ENCODE measurements at places on chromosomes 3 and 15.

GRCh38 chr15:21270474-21270873 is 169.8 kb downstream of the POTEB3 start:
- DNase-seq, result no peak

- no peak for DNase-seq
Observed at GRCh38 chr3:123914829-123915228, 30.7 kb upstream of the MYLK start.

GRCh38 chr3:23867400-23867799 is 49.4 kb downstream of the NKIRAS1 start:
- no peak for DNase-seq

DNA sequence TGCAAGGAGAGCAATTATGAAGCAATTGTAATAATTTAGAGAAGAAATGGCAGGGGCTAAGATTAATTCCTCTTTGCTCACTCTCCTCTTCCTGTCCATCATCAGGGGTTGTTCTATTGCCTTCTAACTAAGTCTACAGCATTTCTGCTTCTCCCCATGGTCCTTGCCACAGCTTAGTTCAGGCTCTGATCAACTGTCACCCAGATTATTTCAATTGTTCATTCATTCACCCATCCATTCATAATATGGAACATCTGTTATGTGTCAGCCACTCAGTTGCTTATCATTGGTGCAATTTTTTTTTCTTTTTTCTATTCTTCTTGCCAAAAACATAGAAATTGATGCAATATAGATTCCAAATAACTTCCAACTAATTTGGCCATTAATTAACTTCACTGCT is 93.2 kb downstream of the CD47 start:
- DNase-seq, result no peak

- DNase-seq, result no peak
Observed at GRCh38 chr3:61645148-61645547, 83.8 kb downstream of the PTPRG start.

DNA sequence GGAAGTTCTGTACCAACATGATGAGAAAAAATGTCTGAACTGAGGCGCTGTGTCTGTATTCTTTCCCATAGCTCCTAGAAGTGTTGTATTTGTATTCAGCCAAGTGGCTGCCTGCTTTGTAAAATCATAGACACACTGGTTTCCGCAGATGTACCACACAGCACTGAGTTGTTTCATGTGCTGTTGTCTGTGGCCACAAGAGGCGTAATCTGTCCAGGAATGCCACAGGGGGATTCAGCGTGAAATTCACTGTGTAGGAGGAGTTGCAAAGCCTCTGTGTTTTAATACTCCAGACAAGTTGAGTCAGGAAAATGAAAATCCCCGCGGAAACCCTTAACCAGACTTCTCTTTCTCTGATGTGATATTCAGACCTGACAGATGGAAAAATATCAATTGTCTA is 462.2 kb downstream of the NSUN3 start:
- DNase-seq, result no peak

DNA sequence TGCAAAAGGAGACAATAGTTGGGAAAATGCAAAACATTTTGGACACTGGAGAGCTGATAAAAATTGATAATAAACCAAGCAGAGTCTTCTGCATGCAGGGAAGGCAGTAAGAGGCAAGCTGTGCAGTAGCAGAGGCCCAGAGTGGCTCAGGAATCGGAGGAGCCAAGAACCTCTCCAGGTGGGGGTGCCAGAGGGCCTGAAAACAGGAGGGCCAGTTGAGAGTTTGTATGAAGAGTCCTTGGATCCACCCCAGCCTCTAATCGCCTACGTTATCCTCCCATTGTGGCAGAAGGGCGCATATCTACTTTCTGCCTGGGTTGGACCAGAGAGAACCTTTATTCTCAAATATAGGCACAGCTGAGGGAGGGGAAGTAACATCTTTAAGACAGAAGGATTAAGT is 48.9 kb upstream of the RBP1 start:
- DNase-seq, result no peak

DNA sequence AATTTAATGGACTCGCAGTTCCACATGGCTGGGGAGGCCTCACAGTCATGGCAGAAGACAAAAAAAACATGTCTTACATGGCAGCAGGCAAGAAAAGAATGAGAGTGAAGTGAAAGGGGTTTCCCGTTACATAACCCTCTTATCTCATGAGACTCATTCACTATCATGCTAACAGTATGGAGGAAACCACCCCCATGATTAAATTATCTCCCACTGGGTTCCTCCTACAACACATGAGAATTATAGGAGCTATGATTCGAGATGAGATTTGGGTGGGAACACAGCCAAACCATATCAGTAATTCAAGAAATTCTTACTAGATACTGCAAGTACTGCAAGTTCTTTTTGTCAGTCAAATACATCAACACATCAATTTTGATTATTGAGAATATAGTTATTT is 311.4 kb upstream of the SLITRK3 start:
- DNase-seq, result no peak

DNA sequence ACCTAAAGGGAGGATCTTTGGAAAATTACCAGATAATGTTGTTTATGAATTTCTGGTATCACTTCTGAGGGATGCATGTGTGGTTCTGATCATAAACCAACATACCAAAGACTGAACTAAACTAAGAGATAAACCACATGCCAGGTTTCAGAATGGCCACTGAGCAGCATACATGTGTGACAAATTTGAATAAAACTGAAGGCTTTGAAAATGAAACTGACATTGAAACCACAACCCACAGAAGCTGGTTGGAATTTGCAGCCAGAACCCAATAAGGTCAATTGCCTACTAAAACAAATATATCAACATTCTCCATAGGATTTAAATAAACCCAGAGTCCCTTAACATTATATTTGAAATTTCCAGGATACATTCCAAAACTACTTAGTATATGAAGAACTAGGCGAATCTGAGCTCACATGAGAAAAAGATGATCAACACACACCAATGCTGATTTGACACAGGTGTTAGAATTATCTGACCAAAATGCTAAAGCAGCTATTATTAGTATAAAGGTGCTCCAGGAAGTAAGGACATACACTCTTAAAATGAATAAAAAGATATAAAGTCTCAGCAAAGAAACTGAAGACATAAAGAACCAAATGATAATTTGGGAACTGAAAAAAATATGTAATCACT is 125.0 kb downstream of the ZNF280D start:
- no peak for DNase-seq

- no peak for DNase-seq
Observed at GRCh38 chr3:136960838-136961836, 3.4 kb downstream of the IL20RB start.

GRCh38 chr3:32868719-32869512 is 51.1 kb downstream of the TRIM71 start:
- no peak for DNase-seq

DNA sequence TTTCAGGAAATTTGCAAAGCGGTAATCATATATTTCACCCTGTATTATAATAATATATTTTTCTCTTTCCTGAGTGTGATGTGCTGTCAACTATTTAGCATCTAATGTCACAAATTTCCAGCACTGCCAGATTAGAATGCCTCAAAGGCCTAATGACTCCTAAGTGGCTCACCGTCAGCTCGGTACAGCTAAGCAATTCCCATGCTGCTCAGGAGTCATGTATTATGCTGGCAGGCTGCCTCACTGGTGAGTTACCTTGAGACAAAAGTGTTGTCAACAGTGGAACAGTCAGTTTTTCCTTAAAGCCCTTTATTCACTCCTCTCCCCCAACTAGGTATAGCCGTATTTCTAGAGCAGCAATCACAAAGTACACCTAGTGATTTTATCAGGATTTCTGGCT is 83.6 kb downstream of the NSUN3 start:
- no peak for DNase-seq

GRCh38 chr3:33063651-33064051 is 33.3 kb downstream of the GLB1 start:
- peak; percentile 49 for DNase-seq

DNA sequence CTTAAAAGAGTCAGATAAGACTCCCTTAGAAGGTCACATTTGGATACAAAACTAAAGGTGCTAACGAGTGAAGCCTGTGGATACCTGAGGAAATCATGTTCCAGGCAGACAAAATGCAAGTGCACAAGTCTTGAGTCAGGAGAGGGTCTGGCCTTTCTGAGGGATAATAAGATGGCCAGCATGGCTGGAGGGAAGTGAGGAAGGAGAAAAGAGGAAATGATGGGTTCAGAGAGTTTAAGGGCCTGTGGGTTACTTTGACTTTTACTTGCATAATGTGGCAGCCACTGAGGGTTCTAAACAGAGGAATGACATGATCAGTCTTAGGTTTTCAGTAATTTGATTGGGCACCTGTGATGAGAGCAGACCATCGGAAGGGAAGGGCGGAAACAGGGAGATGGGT is 3.5 kb upstream of the ROPN1B start:
- DNase-seq, result no peak

- no peak for DNase-seq
Observed at GRCh38 chr15:89081878-89082277, 6.4 kb upstream of the ABHD2 start.

DNA sequence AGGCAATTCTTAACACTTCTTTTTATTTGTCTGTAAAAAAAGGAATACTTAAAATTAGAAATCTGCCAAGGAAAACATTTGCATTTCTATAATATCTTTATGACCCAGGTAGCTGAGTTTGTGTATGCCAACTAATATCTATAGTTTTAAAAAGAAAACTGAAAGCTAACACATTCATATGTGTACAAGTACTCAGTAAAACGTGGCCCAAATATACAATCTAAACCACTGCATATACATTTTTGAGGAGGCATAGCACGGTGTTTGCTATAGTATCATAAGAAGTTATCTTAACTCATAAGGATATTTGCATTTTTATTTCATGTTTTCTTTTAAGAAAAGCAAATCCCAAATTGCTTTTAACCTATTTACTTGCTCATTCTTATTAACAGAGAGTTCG is 172.7 kb downstream of the ZBTB20 start:
- DNase-seq, result no peak

DNA sequence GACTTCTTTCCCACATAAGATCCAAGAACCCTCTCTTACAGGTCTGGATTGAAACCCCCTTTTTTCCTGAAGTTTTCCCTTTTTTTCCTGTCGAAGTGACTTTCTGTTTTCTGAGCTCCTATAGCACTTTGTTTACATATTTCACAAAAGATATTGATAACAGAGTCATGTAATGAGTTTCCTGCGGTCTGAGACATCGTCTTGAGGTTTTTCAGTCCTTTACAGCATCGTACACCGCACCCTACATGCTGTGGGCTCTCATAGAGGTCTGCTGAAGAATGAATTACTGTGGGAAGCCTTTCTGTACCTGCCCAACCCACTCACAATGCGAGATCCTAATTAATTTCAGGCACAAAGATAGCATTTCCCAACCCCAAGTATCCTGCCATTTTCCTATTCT is 53.1 kb downstream of the MCF2L2 start:
- DNase-seq, result no peak

DNA sequence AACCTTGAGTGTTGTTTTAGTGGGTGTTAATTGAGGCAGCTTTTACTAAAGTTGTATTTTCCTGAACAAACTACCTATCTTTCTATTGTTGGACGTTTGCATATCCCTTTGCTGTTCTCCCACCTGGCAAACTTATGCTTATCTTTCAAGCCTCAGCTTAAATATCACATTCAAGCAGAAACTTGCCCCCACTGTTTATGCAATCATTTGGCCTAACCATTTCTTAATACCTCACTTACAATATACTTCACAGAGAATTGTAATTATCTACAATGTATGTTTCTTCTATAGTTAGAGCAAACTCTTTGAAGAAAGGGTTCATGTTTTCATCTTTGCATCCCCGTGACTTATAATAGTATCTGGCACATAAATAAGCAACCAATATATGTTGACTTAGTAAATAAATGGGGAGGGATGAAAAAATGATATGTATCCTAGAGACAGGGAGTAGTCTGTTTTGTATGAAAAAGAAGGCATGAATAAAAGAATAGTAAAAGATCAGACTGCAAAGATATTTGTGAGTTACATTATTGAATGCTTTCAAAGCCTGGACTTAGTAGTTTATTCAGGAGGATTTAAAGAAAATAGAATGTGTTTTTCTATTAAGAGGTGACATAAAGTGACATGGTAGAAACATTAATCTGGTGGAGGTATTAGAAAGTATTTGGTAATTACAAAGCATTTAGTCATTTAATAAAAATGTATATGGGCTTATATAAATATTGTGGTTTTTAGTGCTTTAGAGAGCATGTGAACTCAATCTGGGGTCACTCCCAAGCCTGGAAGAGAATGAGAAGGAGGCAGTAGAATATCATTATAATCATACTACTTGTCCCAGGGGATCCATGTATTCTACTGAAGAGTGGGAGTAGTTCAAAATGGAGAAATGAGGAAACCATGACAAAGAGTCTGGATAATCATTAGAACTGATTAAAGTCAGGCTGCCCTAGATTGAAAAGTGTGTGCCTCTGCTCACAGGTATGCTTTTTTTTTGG is 60.0 kb upstream of the DCBLD2 start:
- no peak for DNase-seq

- no peak for DNase-seq
Observed at GRCh38 chr15:26771168-26771567, 1.7 kb downstream of the GABRB3 start.

- DNase-seq, result no peak
Observed at GRCh38 chr15:89910891-89911626, 1.7 kb downstream of the ARPIN start.

DNA sequence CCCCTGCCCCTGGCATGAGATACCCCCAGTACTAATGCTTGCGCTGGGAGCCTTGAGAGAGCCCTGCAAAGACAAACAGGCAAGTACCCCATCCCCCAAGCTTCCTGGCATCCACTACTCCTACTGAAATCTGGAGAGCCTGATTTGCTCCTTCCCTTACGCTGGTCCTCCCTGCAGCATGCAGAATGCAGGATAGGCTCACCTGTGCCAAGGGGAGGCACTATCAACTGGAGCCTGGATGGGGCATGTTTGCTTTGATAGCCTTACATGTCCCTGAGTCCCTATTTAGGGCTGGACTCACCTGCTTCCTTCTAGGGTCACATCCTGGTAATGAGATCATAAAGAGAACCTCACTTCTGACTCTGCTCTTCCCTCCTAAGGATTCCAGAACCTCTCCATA is 42.9 kb downstream of the RAB11A start:
- no peak for DNase-seq

DNA sequence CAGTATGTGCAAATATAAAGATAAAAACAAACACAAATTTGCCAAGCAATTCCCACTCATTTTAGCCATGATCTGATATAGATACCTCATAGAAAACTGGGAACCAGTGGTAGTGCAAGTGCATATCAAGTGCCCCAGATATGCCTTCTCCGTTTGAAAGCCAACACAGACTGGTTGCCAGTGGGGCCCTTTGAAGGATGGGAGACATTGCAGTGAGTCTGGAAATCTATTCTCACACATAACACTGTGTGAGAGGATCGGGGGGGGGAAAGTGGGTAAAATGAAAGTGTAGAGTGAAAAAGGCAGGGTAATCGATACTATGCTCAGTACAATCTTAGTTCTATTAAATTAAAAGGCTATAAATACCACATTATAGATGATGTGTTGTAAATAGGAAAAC is 83.0 kb downstream of the CBLB start:
- DNase-seq, result no peak

DNA sequence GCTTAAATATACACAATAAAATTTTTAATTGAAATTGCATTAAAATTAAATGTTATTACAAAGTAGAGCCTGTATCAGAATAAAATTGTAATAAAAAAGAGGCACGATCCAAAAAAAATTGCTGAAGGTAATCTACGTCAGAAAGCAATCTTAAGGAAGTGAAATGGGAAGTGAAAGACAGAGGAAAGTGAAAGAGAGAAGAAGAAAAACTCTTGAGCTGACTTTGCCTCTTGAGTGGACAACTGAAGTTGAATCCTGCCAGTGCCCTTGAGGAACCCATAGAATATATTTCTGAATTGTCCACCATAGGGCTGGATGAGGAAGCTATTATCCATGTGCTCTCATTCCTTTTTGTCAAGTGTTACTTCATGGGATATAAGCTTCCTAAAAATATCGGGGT is 285.1 kb upstream of the STAC start:
- no peak for DNase-seq

GRCh38 chr15:94236608-94237007 is 5.2 kb downstream of the MCTP2 start:
- DNase-seq, result no peak

Data from CD4-positive, alpha-beta memory T cell (primary cell).